Stimulated activated CD4-positive, alpha-beta T cell treated with anti-CD3 and anti-CD28 coated beads, TNF-alpha, amount 100 ng/mL, for 48 hours (primary cell): ENCODE measurements at places on chromosomes 1 and 21.

DNA sequence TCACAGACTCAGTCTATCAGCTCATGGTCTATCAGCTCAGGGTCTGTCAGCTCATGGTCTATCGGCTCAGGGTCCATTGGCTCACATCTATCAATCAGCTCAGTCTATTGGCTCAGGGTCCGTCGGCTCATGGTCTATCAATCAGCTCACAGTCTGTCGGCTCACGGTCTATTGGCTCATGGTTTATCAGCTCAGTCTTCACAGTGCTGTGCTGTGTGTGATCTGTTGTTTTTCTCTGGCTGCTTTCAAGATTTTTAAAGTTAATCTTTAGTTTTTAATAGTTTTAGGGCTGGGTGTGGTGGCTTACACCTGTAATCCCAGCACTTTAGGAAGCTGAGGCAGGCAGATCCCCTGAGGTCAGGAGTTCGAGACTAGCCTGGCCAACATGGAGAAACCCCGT is 14.4 kb downstream of the C1orf159 start:
- no peak for DNase-seq

GRCh38 chr1:2980073-2980791 is 41.0 kb upstream of the ACTRT2 start:
- DNase-seq = no peak

- no peak for DNase-seq
Observed at GRCh38 chr1:4762146-4762545, 107.7 kb downstream of the AJAP1 start.

GRCh38 chr21:20783611-20784010 is 214.6 kb upstream of the NCAM2 start:
- DNase-seq = no peak

GRCh38 chr1:212595229-212595628 is 13.3 kb upstream of the ATF3 start:
- DNase-seq = no peak
